ENCODE measurements at places on chromosomes 2 and 18.

GRCh38 chr18:2104620-2105462 is 466.5 kb downstream of the METTL4 start:
- no peak for DNase-seq

DNA sequence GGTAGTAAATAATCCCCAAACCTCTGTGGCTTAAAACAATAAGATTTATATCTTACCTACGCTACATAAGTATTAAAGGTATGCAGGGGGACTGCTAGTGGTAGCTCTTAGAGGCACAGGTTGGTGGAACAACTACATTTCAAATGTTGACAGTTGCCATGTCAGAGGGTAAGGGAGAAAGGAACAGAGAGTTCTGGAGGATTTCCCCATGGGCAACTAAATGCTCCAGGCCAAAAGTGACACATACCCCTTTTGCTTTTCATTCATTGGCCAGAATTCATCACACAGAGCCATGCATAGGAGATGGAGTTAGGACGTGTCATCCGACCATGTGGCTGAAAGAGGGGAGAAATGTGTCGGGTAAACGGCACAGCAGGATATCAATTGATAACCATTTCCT is 133.2 kb downstream of the NAPG start:
- no peak for DNase-seq

- no peak for DNase-seq
These were observed 277.7 kb upstream of the SALL3 start for GRCh38 chr18:78701771-78702396.

DNA sequence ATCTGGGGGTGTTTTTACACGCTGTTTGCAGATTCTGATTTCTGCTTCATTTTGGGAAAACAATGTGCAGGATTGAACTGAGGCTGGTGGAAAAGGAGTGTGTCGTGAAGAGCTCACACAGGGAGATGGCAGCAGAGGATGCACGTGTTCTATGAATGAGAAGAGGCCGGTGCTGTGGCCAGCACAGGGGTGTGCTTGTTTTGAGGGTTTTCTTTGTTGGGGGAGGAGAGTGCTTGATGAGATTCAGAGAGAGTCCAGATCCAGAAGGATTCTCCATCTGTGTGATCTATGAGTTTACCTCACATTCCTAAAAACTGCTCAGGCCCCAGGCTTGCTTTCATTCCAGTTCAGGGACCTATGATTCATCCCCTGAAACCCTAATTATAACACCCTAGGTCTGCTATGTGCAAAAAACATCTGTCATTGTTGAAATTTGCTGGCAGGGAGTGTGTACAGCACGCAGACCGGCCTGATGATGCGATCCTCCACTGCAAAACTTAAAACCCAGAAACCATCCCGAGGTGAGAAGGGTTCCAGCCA is 12.1 kb downstream of the TGFA start:
- DNase-seq: no peak

DNA sequence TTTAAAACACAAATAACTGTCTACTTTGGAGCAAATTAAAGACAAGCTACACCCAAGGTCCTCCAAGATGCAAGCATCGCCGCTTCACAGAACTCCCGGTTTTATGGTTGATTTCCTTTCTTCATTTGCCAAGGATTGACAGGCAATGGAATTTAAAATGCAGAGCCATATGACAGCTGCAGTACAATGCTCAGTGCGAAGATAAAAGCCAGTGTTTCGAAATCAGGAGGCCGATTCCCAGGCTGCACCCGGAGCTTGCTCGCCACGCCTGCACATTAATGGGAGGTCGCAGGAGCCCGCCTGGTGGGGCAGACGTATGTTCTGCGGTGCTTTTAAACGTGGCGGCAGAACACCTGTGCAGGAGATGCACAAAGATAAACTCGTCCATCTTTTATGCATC is 727.6 kb upstream of the SOX11 start:
- no peak for DNase-seq

DNA sequence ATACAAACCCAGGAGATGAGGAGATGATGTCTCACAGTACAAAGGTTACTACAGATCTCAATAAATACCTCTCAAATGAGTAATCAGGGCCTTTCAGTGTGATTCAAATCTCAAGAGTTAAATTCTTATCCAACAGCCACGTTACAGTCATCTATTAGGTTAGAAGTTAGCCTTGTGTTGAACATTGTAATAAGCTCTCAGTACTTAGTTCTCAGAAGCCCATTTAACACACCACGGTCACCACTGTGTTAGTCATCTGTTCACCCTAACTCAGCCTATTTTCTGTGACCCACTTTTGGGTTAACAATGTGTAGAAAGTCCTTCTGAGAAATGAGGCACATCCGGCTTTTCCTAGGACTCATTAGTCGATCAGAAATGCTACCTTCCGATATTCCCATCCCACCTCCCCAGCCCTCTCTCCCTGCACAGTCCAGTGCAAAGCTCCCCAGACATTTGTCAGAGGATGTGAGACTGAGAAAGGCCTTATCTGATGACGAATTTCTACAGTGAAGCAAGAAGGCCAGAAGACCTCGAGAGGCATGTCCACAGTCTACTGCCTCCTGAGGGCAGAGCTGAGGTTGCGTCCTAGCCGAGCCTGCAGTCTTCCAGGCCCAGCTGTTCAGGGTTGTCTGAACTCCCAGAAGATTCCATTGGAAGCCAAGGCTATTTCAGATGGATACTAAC is 92.6 kb downstream of the ACTR2 start:
- DNase-seq: no peak

- no peak for DNase-seq
These were observed 6.2 kb downstream of the PKDCC start for GRCh38 chr2:42053791-42054701.

DNA sequence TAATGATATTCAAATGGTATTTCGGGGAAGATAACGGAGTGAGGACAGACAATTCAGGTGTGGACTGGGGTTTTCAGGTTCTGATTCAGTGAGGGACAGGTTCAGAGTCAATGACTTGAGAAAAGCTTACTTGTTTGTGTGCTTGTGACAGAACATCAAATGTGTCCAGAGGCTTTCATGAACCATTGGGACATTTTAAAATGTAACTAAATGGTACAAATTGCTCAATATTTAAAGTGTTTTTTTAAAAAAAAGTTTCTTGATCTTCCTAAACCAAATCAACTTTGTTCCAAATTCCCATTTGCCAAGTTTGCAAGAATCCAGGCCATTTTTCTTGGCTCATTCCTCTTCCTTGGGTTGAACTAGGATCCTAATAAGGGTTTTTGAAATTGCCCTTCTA is 59.4 kb upstream of the BZW1 start:
- DNase-seq: no peak

DNA sequence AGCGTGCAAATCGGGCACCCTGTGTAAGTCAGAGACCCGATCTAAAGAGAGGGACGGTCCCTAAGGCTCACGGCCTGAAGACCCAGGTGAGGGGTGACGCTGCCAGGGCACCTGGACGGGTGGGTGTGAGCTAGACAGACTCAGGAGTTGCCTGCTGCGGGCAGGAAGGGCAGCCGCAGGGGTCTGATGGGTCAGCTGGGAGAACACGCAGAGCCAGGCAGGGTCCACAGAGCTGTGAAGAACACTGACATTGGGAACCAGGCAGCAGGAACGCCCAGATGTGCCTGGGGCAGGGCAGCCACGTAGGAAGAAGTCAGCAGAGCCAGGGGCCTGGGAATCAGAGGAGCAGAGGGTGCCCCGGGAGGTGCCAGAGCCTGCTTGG is 25.9 kb downstream of the HDAC4 start:
- DNase-seq: no peak

DNA sequence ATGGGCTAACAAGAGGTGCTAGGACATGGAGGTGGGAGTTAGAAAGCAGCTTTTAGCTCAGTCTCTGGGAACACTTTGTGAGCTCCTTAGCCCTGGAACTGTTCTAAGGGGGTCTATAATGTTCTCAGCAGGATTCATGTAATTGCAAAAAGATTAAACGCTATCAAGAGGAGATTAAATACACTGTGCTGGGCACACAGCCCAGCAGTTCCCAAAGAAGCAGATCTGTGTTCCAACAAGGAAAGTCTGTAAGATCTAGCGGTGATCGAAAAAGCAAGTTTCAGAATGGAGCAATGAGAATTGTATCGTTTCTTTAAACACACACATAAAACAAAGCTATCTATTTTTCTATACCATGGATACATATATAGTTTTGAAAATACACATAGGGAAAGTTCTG is 2.4 kb upstream of the ARID5A start:
- no peak for DNase-seq

- no peak for DNase-seq
These were observed 32.6 kb upstream of the INSIG2 start for GRCh38 chr2:118055512-118056164.
